ENCODE measurements at places on chromosomes 12 and 14.

- DNase-seq, result peak; percentile 72
Measured at GRCh38 chr14:60183741-60184140, 18.5 kb upstream of the DHRS7 start.

DNA sequence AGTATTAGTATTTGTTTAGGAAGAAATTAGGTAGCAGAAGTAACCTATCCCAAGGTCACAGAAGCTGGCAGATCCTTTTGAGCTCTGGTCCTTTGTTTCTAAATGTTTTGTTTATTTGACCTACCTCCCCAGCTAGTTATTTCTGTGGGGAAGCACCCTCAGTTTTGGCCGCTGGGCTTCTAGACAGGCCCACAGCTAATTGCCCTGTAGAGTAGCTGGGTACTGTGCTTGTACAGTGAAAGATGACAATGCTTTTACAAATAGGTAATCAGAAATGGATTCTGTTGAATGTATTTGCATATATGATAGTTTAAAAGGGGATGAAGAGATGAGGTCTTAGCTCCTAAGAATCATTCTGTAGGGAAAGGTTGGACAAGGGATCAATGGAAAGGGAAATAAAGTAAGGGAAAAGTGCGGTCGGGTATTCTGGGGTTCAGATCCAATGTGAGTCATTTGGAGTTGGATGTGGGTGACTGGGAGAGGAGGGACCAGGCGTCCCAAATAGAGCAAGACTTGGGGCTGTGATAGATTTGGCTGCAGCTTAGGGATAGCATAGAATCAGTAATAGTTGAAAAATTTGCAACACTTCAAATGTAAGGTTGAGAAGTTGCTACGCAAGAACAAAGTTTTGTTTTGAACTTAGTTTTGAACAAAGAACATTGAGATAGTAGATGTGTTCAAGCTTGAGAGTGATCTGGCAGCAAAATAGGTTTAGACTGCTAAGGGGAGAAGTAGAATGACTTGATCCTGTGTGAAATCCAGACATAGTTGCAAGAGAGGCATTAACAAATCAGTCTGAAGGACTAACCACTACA lies 3.6 kb downstream of the NUDT4 start:
- DNase-seq, result no peak

DNA sequence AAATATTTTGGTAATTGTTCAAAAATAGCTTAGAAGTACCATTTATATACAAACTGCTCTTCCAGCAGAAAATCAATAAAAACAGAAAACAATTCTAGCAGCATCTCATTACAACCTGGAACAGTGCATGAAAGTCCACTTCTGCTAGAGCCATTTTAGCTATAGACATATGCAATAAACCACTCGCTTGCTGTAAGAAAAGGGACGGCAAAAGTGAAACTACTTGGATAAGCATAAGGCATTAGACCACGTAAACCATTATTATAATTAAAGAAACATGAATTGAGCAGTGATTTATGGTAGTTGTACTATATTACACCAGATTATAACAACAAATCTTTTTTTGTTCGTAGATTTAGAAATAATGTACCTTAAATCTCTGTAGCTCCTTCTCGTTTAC lies 48.7 kb downstream of the LRIG3 start:
- peak; percentile 47 for DNase-seq

- no peak for DNase-seq
Measured at GRCh38 chr12:72277415-72277814, 5.2 kb downstream of the TRHDE start.

DNA sequence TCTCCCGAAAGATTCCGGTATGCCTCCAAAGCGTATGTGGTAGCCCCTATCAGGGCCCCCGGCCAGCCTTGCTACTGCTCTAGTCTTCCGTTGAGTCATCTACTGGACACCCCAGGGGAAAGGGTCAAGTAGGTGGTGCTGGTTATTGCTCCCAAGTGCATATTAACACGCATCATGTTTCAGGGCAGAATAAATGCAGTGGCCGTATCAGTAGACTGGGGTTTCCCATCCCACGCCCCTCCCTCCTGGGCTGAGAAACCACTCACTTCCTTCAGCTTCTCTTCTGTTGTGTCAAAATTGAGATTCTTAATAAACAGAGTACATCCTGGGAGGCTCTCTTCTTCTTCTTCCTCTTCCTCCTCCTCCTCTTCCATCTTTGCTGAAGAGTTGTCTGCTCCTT lies 39.3 kb downstream of the RBM19 start:
- DNase-seq, result no peak

DNA sequence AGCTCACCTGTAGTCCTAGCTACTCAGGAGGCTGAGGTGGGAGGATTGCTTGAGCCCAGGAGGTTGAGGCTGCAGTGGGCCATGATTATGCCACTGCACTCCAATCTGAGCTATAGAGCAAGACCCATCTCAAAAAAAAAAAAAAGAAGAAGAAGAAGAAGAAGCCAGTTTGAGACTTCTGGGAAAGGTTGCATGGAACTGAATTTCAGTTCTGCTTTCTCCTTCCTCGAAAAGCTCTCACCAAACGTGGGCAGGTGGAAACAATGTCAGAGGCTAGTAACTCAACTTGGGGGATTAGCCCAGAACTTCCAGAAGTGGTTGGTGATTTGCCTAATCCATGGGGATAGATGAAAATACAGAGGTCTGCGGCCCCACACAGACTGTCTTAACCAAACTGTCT lies 18.7 kb downstream of the FLVCR2 start:
- peak; percentile 2 for DNase-seq

DNA sequence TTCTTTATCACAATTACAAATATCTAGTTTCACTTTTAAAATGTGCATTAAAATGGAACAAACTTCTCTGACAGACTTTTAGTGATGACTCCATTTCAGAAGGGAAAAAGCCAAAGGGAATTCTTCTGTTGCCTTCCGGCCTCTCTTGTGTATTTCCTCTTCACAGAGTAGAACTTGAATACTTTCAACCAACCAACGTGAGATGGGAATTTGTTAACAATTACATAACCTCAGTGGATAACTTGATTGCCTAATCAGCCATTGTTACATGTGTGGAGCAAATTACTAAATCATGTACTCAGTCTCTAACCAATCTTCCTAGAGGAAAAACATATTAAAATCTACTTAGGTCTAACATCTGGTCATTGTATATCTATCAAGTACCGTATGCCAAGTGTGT lies 291.1 kb downstream of the SYT1 start:
- no peak for DNase-seq

- no peak for DNase-seq
Measured at GRCh38 chr14:92524602-92525185, 11.1 kb downstream of the RIN3 start.

DNA sequence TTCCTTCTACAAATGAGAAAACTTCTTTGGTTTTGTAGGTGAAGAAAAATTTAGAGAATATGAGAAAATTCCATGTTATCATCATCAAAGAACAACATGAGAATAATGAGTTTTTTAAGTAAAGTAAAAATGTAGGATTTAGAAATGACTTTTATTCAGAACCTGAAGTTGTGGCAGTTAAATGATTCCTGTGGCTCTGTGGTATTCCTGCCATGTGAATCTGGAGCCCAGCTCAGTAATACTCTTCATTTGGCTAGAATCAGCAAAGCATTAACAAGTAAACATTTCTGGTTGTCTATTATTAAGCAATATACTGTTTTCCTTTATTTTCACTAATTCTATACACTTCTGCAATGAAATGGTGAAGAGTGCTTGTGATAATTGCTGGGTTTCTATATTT lies 95.6 kb upstream of the E2F7 start:
- DNase-seq, result no peak

GRCh38 chr12:54047160-54047963 lies 6.3 kb upstream of the HOXC4 start:
- DNase-seq, result no peak

- no peak for DNase-seq
Measured at GRCh38 chr14:40694023-40694422, 912.7 kb upstream of the LRFN5 start.

GRCh38 chr14:51644217-51644933 lies 7.3 kb upstream of the FRMD6 start:
- DNase-seq, result no peak

DNA sequence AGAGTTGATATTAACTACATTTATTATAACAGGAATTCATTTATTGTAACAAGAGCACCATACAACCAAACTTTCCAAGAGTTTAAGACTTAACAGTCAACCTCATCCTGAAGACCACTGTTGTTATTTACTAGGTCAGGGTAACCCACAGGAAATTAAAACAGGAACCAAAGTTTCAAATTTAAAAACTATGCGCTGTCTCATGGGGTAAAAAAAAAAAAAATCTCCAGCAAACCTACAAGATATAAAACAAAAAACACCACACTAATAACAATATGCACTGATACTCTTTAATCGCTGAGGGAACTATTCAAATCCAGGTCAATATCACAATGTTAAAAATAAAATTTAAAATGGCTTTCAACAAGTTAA lies 44.5 kb downstream of the FOXN3 start:
- no peak for DNase-seq

DNA sequence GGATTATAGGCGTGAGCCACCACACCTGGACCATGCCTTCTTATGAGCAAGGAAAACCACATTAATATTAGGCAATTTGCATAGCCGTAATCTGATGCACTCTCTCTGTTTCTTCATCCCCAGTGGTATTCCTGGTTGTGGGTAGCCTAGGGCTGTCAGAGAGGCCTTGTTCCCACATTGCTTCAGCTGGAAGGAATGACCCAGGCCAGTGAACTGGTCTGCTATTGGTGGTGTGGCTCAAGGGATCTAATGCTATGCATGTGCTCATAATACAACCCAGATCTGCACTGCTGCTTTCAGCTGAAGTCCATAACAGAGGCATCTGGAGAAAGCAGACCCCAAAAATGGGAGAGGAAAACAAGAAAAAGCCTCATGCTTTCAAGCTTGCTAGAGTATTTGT lies 33.1 kb upstream of the G2E3 start:
- no peak for DNase-seq

GRCh38 chr12:117080661-117081144 lies 18.5 kb downstream of the TESC start:
- DNase-seq, result no peak

GRCh38 chr14:94581127-94581999 lies at the start of gene SERPINA5:
TSS of gene SERPINA5 (plus strand) at chr14:94581426. CDS start at chr14:94587363, 5,937 bp downstream.
- DNase-seq, result no peak

DNA sequence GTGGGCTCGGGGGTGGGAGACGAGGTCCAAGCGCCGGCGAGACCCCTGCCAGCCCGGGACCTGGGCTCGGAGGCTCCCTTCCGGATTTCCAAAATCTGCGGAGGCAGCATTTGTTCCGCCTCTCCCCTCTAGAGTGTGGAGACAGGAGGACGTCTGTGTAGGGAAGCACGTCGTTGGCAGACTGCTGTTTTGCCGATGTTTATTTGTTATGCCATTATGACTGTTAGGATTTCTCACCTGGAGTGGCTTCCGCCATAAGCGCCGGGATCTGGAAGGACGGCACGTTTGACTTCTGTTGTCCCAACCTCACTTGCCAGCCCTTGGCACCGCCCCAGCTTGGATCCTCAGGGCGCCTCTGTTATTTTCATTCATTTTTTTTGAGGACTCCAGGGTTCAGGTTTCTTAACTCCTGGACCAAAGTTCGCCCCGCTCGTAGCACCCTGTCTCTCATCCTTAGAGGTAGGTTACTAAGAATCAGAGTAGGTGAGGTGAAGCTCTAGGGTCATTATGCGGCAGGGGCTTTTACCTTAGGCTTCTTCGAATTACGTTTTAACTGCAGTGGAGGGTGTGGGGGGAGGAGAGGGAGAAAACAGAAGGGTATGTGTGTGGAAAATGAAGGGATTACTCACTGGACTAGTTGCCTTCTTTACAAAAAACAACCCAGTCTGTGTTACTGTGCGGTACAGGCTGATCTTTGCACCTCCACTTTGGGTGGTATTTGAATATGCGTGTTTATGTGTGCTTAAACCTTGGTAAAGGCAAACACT lies 547 bp upstream of the PYGL start:
- peak; percentile 67 for DNase-seq

DNA sequence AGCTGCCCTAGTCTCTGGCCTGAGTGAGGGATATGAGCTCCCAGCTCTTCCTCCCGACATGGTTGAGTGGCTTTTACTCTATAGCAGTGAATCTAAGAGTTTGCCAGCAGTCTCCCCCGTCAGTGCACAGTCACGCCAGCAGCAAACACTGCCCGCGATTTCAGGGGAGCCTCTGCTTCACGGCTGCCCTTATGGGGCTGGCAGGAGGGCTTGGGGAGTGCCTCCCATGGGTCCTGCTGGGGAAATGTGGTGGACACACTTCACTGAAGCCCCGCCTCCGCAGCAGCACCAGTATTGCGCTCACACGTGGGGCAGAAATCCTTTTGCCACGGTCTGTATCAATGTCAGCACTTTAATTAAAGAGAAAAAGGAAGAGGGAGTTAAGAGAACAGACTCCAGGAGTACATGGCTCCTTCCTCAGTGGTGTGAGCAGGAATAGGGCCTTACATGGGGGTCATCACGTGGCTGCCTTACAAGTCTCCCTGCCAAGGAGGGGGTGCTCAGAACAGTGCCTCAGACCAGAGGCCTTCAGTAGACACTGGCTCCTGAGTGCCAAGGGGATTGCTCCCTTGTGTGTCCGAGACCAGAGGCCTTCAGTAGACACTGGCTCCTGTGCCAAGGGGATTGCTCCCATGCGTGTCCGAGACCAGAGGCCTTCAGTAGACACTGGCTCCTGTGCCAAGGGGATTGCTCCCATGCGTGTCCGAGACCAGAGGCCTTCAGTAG lies 55.7 kb downstream of the SFSWAP start:
- no peak for DNase-seq

DNA sequence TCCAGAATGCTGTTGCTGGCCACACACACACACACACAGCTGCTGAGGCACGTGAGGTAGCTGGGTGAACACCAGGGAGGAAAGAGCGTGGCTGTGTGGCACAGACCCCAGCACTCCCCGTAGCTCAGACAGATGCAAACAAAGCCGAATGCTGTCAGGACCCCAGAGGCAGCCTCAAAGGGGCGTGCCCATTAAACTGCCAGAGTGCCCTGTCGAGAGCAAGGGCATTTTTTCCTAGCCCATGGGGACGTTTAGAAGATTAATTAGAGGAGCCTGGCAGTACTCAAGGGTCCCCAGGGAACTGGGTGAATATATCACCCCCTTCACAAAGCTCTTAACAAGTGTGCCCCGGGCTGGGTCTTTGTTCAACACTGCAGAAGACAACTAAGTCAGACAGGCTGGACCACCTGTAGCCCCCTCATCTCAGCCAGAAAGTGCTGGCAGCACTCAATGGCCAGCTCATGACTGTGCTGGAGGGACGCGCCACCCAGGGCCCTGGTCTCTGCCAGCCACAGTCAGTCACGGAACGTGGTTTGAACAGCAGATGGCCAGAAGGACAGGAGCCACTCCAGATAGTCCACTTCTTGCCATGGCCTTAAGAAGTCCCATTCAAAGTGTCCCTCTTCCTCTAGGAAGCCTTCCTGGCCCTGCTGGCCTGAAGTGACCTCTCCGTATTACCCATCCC lies 37.5 kb downstream of the TTC7B start:
- DNase-seq, result no peak

DNA sequence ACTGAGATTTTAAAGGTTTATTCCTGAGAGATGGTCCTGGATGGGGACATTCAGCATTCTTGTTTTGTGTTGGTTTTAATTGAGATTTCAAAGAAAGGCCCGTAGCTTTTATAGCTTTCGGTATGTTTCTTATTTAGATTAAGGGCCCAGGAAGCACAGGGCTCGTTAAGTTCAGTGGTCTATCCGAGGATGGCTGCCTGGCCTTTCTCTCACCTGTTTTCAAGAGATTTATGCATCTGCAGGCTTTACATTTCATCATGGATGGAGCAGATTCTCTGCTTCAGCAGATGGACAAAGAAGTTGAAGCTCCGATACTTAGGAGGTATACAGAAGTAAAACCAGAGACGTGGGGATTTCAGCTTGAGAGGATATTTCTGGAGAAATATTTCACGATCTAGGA lies 16.0 kb downstream of the FZD10 start:
- DNase-seq, result no peak

- DNase-seq, result peak; percentile 67
Measured at GRCh38 chr12:45200491-45201043, 15.3 kb upstream of the ANO6 start.
